ENCODE measurements at places on chromosomes 1 and 21. TPM values are rescaled to one million over a fixed set of nuclear protein-coding genes. Genes with fewer than 3 reads are reported as not detected.

- no peaks in the 10 kb centered on the region for H3K4me1 ChIP-seq
- H3K27ac ChIP-seq = no peak overlapping the region
- H3K4me3 ChIP-seq = no peak overlapping the region
- peaks cover 3% of the 10 kb centered on the region for H3K36me3 ChIP-seq
Measured at GRCh38 chr1:80837066-80837465, 963.7 kb upstream of the ADGRL2 start.

GRCh38 chr1:7690076-7690475 is 81.0 kb upstream of the VAMP3 start:
- peaks cover 5% of the 10 kb centered on the region for H3K4me1 ChIP-seq
- DNase-seq = no peak
- peaks cover 4% of the 10 kb centered on the region for H3K36me3 ChIP-seq
- H3K27me3 ChIP-seq = peaks cover 11% of the 10 kb centered on the region

DNA sequence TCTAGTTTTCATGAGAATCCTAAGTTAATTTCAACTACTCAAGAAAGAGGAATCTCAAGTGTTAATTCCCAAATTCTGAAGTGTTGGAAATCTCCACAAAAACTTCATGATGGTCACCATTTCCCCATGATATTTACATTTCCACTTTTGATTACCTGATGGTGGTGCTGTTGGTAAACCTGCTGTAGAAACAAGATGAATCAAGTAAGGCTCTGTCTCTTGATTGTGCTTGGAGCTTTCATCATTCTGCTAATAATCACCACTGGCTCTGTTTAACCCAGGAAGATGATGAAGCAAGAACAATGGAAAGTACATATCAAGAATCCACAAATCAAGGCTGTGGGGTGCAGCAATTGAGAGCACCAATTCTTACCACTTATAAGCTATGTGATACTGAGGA is 77.8 kb downstream of the C4BPA start:
- no peak for DNase-seq
- H3K36me3 ChIP-seq = no peaks in the 10 kb centered on the region
- H3K27me3 ChIP-seq = peaks cover 49% of the 10 kb centered on the region
- no peaks in the 10 kb centered on the region for H3K4me1 ChIP-seq
- H3K27ac ChIP-seq = no peak overlapping the region

DNA sequence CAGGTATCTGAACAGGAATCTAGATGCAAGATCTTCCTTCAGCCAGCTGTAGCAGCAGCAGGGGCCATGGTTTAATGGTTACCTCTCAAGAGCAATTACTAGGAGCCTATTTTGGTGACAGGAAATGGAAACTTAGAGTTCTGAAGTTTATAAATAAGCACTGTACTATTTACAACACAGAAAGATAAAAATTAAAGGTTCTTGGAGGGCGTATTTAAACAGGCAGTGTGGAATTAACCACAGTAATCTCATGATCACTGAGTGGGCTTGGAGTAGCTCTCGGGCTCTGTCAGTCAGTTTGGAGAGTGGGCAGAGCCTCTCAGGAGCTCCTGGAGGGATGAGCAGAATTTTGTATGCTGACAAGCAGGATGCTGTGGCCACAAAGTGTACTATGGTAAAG is 10.2 kb upstream of the FCRL5 start:
- peaks cover 6% of the 10 kb centered on the region for H3K4me1 ChIP-seq
- H3K27ac ChIP-seq = no peak overlapping the region
- no peaks in the 10 kb centered on the region for H3K36me3 ChIP-seq
- peaks cover 16% of the 10 kb centered on the region for H3K27me3 ChIP-seq

Gene COL6A2
- 17.8 TPM for total RNA-seq

Gene MSH4
- 0.56 TPM for total RNA-seq

Gene LCE1A
- not detected for total RNA-seq

- no peak overlapping the region for H3K4me3 ChIP-seq
- H3K36me3 ChIP-seq = no peaks in the 10 kb centered on the region
- H3K27me3 ChIP-seq = peaks cover 66% of the 10 kb centered on the region
- no peak for DNase-seq
Measured at GRCh38 chr21:44718571-44718970, 7.2 kb upstream of the TSPEAR start.

Gene TFF3
- total RNA-seq = not detected

Gene KIAA1614
- total RNA-seq = 3.2 TPM

GRCh38 chr1:150791585-150791984 is 16.5 kb downstream of the CTSK start:
- H3K4me1 ChIP-seq = no peaks in the 10 kb centered on the region
- no peak overlapping the region for H3K27ac ChIP-seq
- H3K36me3 ChIP-seq = peaks cover 2% of the 10 kb centered on the region
- H3K27me3 ChIP-seq = no peaks in the 10 kb centered on the region
- no peak overlapping the region for H3K4me3 ChIP-seq

Gene IL12RB2
- 0.36 TPM for total RNA-seq

Gene PPOX
- 48.3 TPM for total RNA-seq

Gene MCOLN2
- 1.0 TPM for total RNA-seq

GRCh38 chr1:2104621-2105427 is 54.6 kb downstream of the PRKCZ start:
- H3K36me3 ChIP-seq = no peaks in the 10 kb centered on the region
- H3K27ac ChIP-seq = no peak overlapping the region
- H3K4me3 ChIP-seq = no peak overlapping the region
- H3K4me1 ChIP-seq = peaks cover 6% of the 10 kb centered on the region

GRCh38 chr21:16423921-16424320 is 694.1 kb downstream of the USP25 start:
- H3K4me1 ChIP-seq = peaks cover 10% of the 10 kb centered on the region
- H3K36me3 ChIP-seq = no peaks in the 10 kb centered on the region
- no peak for DNase-seq
- no peaks in the 10 kb centered on the region for H3K27me3 ChIP-seq
- H3K4me3 ChIP-seq = no peak overlapping the region
- no peak overlapping the region for H3K27ac ChIP-seq

Gene NAXE
- total RNA-seq = 76.5 TPM

DNA sequence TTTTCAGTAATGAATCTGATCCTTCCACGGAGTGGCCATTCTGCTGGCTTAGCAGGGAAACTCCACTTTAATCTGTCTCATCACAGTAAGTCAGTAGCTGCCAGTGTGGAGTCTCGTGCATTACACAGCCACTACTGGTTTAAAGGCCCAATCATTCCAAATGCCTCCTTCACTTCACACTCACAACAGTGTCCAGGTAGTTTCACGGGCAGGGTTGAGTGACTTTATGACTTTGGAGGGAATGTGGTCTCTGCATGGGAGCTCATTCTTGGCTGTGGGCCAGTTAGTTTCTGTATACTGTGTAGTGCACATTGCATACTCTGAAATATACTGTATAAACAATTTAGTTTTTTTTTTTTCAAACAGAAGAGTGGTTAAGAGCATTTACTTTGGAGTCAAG is 34.6 kb upstream of the C1orf87 start:
- H3K27me3 ChIP-seq = no peaks in the 10 kb centered on the region
- DNase-seq = no peak
- H3K4me1 ChIP-seq = no peaks in the 10 kb centered on the region
- H3K36me3 ChIP-seq = no peaks in the 10 kb centered on the region
- no peak overlapping the region for H3K4me3 ChIP-seq
- no peak overlapping the region for H3K27ac ChIP-seq

Gene CD101
- total RNA-seq = 4.3 TPM

Data from neural crest cell (in vitro differentiated cells).